ENCODE measurements at places on chromosomes 6 and 20. TPM values are rescaled to one million over a fixed set of nuclear protein-coding genes. Genes with fewer than 3 reads are reported as not detected.

GRCh38 chr6:159324596-159324995 lies 155.4 kb downstream of the FNDC1 start:
- no peak for DNase-seq

Gene PPIL6
- polyA plus RNA-seq, result 0.54 TPM

Gene FAM217A
- polyA plus RNA-seq, result not detected

Gene F13A1
- 0.32 TPM for polyA plus RNA-seq

Data from GM23338 (cell line).